ENCODE measurements at places on chromosomes 3 and 15.

DNA sequence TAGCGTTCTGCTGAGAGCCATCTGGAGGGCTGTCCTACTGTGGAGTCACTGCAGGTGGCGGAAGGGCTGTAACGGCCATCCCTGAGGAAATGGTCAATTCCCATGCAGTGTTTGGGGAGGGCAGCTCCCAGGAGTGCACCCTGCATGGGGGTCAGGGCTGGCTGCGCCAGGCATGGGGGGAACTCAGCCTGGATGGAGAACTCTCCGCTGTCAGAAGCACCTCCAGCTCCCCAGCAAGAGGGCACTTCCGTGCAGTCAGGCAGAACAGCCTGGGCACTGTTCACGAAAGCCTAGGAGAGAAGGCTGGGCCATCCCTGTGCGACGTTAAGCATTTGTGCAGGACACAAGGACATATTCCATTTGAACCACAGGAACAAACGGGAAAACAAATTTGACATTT lies 105.2 kb downstream of the LRIG1 start:
- no peak for DNase-seq

DNA sequence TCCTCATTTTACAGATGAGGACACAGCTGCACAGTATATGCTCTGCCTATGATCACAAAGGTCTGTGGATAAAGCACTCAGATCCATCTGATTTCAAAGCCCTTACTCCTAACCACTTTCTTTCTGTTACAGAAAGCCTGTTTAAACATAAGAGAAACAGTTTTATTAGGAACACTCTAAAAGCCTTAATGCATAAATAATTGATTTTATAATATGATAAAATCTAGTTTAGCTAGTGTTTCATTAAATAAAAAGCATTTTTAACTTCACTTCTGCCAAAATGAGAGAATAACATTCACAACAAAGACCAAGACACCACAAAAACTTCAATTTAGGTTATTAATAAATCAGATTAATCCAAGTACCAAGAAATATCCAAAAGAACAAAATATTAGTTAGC lies 21.4 kb downstream of the SNX4 start:
- DNase-seq = no peak

GRCh38 chr3:128503164-128503651 lies 10.2 kb upstream of the GATA2 start:
- no peak for DNase-seq

GRCh38 chr15:42735382-42736165 lies 1.4 kb downstream of the CDAN1 start:
- no peak for DNase-seq

GRCh38 chr15:46525984-46526725 lies 891.3 kb downstream of the SQOR start:
- DNase-seq = no peak

- DNase-seq = no peak
These were observed 14.9 kb upstream of the ALCAM start for GRCh38 chr3:105351821-105352220.

- no peak for DNase-seq
These were observed 6.0 kb downstream of the ISL2 start for GRCh38 chr15:76342382-76343201.

GRCh38 chr15:39788800-39789565 lies 6.3 kb upstream of the FSIP1 start:
- no peak for DNase-seq

- DNase-seq = peak; percentile 7
These were observed at the start of gene ONECUT1 for GRCh38 chr15:52790169-52790708. TSS of gene ONECUT1 (minus strand) at chr15:52790336. CDS start at chr15:52789884, 452 bp downstream.

- no peak for DNase-seq
These were observed 190.7 kb upstream of the CNTN6 start for GRCh38 chr3:901953-902778.

All from CD4-positive, alpha-beta T cell treated with Interleukin-2 at 100 ng/mL for 4 hours (primary cell).